ENCODE measurements at places on chromosomes 13 and 19.

GRCh38 chr13:83281654-83282053 lies 600.6 kb downstream of the SLITRK1 start:
- no peak for DNase-seq

- DNase-seq: no peak
Measured at GRCh38 chr19:31784671-31785101, 435.4 kb upstream of the TSHZ3 start.

- DNase-seq: no peak
Measured at GRCh38 chr13:20337884-20338551, 105.9 kb upstream of the GJB6 start.

- DNase-seq: no peak
Measured at GRCh38 chr13:113843864-113844556, 19.9 kb downstream of the GAS6 start.

GRCh38 chr13:44237881-44238421 lies 135.7 kb upstream of the SERP2 start:
- no peak for DNase-seq
